Hepatocyte (in vitro differentiated cells): ENCODE measurements at places on chromosomes 4 and X. TPM values are rescaled to one million over a fixed set of nuclear protein-coding genes. Genes with fewer than 3 reads are reported as not detected.
A peak's percentile ranks its signal among the peaks of the same experiment; 100 is the strongest.

The GYPB gene
- not detected in 2 replicates for total RNA-seq

GRCh38 chr4:189221691-189222090 lies 719.0 kb upstream of the FRG1 start:
- no peak for DNase-seq

- DNase-seq = peak; percentile 87
Observed at GRCh38 chr4:1192091-1192492, 19.7 kb upstream of the SPON2 start.

DNA sequence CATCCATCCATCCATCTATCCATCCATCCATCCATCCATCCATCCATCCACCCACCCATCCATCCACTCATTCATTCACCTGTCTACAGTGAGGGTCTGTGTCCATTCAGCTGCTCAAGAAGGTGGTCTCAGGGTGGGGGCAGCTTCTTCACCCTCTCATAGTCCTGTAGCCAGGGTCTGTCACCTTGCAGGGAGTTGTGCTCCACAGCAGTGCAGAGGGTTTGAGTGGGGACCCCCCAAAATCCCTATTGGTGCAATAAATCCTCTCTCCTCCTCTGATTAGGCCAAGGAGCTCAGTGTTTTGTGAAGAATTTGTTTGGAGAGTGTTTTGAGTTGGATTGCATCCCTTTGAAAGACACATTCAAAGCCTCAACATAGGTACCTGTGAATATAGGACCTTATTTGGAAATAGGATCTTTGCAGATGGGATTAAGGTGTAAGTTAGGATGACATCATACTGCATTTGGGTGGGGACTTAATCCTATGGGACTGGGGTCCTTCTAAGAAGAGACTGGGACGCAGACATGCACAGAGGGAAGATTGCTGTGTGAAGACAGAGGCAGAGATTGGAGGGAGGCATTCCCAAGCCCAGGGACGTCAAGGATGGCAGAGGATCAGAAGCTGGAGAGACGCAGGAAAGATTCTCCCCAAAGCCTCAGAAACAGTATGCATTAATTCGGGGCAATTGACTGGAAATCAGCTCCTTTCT lies 12.0 kb downstream of the P2RY8 start:
- no peak for DNase-seq

The POU3F4 gene
- 0.03 TPM in 1 of 2 replicates, not detected in the other for total RNA-seq

DNA sequence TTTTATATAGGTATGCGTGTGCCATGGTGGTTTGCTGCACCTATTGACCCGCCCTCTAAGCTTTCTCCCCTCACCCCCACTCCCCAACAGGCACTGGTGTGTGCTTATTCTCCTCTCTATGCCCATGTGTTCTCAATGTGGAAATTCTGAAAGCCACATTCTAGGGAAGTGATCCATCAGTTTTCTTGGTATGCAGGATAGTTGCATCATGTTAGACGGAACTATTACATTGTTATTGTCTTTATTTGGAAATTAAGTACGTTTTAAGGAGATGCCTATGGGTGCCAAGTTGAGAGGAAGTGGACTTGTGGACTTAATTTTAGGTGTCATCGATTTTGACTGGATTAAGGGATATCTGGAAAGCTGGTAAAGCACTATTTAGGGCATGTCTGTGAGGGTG lies 204.6 kb downstream of the RBM46 start:
- no peak for DNase-seq

DNA sequence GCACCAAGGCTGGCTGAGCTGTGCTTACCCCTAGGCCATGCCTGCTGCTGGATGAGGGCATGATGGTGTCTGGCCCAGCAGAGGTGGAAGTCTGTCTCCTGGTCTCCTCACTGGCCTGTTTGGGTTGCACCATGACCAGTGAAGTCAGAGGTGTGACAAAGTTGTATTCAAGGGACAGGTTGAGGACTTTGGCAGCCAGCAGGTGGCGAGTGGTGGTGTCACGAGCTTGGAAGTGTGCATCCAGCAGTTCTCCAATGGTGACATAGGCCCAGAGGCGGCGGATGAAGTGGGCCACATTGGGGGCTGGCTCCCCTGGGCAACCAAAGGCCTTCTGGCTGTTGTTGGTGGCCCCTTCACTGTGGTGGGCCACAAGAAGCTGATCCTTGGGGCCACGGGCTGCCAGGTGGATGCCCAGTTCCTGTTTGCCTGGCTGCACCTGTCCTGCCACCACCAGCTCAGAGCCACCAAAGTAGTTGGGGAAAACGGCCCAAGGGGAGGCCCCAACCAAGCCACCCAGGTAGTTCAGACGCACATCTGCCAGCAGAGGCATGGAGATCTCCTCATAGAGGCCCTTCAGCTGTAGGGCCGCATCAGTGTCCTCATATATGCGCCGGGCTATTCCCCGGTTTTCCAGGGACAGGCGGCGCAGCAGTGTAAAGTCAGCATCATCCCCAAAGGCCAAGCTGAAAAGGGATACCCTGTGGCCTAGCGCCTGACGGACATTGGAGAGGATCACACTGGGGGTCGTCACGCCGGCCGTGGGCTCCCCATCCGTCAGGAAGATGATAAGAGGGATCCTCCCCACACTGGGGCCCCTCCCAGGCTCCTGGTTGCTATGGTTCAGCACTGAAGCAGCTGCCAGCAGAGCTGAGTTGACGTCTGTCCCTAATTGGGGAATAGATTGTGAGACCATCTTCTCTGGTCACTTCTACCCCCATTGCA lies 39.7 kb downstream of the ITIH6 start:
- no peak for DNase-seq

DNA sequence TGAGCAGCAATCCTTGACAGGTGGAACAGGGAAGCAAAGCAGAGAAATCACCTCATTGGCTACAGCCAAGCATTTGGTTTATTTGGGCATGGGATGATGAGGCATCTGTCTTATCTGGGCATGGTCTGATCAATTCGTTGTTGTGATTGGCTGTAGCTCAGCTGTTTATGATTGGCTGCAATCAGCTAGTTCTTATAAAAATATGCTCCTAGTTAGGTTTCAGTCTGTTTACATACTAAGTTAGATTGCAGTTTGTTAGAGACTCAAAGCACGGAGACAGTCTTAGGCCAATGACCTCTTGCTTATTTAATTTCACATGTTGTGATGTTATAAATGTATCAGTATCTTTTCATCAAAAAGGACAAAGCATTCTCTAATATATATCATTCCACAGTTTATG lies 312.0 kb downstream of the PDGFC start:
- no peak for DNase-seq
